ENCODE measurements at places on chromosomes 3 and 15.

DNA sequence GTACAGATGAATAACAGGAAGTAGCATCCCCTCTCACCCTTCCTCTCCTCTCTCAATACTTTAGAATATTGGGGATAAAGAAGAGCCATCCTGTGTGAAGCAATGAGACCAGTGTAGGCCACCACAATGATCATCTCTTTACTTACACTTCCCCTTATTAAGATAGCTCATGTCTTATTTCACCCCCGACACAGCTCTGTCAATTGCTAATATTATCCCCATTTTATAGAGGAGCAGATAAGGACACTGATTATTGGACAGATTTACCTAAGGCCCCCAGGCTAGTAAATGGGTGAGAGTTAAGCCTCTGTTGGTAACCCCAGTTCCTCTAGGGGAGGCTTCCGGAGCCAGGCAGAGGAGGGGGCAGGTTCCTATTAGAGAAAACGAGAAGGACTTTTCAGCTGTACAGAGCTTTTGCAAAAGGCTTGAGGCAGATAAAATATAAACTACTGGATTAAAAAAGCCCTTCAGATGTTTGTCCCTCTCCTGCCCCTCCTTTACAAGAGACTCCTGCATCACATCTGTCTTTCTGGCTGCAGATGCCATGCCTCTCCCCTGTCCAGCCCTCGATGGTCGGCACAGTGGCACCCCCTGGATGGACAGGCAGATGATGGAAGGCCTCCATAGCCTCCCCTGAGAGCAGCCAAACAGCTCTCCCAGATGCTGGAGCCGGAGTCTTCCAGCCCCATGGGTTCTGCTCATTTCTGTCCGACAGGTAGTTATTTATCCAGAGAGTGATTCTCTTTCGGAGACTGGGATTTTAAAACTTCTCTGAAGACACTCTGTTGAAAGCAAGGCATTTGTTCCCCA, 49.4 kb upstream of the LCTL start:
- no peak for DNase-seq

DNA sequence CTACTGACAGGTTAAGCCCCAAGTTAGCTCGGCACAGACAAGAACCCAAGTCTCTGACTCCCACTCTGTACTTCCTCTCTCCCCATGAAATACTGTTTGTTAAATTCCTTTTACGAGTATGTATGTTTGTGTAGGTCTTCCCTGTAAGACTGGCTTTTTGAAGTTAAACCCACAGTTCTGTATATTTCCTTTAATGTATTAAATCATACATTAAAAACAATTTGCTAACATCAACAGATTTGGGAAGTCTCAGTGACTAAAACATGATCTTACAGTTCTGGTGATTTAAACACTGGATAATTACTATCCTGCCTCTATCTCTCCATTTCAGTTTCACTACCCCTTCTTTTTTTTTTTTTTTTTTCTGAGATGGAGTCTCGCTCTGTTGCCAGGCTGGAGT, 4.4 kb downstream of the CMTM6 start:
- DNase-seq = no peak

DNA sequence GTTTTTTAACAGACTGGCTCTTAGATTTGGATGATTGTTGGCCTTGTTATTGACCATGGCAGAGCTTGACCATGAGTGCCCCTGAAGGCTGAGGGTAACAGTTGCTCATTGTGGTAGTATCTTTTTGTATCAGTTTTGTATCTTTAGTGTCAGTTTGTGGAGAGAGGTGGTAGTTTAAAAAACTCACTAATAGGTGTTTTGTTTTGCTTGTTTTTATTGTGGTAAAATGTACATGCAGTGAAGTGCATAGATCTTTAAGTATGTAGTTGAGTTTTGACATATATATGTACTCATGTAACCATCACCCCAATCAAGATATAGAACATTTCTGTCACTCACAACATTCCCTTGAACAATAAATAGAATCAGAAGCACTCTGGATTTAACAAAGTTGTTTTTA, 9.8 kb downstream of the GMPS start:
- DNase-seq = no peak

DNA sequence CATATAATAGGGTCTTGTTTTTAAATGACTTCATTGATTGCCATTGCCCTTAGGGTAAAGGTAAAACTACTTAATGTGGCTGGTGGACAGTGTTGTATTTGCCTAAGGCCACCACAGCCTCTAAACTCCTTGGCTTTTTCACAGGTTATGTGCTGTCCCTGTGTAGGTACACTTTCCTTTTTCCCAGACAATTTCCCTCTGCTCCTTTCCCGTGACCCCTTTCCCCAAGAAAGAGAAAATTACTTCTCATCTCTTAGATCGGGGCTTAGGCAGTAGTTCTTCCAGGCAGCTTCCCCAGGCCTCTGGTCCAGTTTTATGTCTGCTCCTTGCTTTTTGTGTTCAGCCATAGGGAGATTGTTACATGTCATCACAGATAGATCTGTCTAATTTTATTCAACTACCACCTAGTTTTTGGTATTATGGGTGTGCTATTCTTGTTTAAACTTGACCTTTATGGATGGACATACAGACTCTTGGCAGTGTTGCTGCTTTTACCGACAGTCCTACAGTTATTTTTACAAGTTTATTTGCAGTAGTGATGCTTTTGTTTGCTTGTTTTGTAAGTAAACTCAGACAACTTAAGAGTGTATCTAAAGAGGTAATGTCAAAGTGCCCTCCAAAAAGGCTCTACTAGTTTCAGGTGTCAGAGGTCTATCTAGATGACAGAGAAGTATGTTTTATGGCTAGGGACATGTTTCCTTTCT, 20.5 kb upstream of the SCAANT1 start:
- DNase-seq = no peak

DNA sequence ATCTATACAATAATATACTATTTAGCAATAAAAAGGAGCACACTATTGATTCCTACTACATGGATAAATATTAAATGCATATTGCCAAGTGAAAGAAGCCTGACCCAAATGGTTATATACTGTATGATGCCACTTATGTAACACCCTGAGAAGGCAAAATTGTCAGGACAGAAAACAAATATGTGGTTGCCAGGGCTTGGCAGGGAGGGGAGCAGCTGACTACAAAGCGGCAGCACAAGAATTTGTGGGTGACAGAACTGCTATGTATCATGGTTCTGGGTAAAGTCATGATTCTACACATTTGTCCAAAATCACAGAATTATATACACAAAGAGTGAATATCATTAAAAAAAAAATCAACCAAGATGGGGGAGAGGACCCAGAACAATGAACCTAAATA, 22.5 kb downstream of the TBC1D2B start:
- no peak for DNase-seq

GRCh38 chr15:43441316-43441715, 51.6 kb downstream of the TP53BP1 start:
- no peak for DNase-seq

DNA sequence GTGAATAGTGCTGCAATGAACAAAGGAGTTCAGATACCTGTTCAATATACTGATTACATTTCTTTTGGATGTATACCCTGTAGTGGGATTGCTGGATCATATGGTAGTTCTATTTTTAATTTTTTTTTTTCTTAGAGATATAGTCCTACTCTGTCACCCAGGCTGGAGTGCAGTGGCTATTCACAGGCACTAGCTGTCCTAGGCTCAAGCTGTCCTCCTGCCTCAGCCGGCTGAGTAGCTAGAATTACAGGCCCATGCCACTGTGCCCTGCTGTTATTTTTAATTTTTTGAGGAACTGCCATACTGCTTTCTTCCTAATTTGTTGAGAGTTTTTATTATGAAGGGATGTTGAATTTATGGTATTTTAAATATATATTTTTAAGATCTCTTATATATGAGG, 23.0 kb upstream of the CACNA2D3 start:
- no peak for DNase-seq

GRCh38 chr15:59611276-59612260, at the start of gene GCNT3:
Gene GCNT3, plus strand, starts transcription at chr15:59611783. Its CDS starts 6,456 bp downstream, at chr15:59618239.
- DNase-seq = no peak

GRCh38 chr3:27319847-27320526, 49.2 kb downstream of the NEK10 start:
- DNase-seq = no peak

GRCh38 chr3:87209111-87209510, 18.0 kb upstream of the CHMP2B start:
- no peak for DNase-seq

DNA sequence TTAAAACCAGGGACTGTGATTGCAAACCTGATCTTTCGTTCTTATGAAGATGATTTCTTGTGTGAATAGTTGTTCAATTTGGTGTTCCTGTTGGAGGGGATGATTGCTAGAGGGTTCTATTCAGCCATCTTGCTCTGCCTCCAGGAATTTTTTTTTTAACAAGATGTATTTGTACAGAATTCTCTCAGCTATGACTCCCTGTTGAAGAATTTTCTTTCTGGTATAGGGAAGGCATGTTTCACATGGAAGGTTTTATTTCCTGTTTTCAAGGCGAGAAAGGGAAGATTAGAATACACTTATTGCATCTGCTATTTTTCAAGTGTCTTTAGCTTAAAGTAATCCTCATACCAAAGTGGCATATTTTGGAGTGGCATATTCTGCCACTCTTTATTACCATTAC, 5.6 kb upstream of the LRRC34 start:
- DNase-seq = no peak

DNA sequence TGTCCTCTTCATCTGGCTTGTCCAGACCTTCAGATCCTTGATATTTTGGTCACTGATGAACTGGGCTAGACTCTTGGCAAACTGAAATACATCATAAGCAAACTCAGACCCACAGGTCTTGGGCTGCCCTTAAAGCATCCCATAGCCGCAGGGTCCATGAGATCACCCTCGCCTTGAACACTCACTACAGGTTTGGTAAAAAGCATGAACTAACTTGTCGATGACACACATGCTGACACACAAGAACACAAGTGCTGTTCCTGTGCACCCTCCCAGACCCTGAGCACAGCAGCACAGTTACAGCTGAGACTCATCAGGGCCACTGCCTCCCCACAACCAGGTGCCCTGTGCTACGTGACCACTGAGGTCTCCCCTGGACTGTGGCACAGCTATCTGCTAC, 21.0 kb downstream of the PFKFB4 start:
- DNase-seq = no peak

- DNase-seq = no peak
Observed at GRCh38 chr3:8888301-8888915, 74.9 kb downstream of the RAD18 start.

DNA sequence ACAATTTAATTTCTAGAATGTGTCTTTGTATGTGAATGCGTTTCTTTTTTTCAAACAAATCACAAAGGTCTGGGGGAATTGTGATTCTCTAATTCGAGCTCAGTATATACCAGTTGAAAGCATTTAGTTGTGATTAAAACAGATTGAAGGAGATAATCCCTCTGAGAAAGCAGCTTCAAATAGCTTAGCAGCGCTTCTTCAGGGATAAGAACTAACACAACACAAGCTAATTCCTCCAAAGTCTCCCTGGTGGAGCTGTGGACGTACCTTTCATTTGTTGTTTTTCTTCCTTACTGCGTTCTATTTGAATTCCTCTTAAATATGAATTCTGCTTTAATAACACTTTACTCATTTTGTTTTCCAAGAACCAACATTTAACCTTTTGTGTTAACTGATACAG, 286.7 kb downstream of the ROBO2 start:
- no peak for DNase-seq

GRCh38 chr3:61858054-61858453, 296.7 kb downstream of the PTPRG start:
- DNase-seq = no peak

GRCh38 chr15:51647128-51647562, 24.6 kb upstream of the DMXL2 start:
- DNase-seq = no peak

- DNase-seq = no peak
Observed at GRCh38 chr15:39000008-39000734, 435.6 kb upstream of the RASGRP1 start.

DNA sequence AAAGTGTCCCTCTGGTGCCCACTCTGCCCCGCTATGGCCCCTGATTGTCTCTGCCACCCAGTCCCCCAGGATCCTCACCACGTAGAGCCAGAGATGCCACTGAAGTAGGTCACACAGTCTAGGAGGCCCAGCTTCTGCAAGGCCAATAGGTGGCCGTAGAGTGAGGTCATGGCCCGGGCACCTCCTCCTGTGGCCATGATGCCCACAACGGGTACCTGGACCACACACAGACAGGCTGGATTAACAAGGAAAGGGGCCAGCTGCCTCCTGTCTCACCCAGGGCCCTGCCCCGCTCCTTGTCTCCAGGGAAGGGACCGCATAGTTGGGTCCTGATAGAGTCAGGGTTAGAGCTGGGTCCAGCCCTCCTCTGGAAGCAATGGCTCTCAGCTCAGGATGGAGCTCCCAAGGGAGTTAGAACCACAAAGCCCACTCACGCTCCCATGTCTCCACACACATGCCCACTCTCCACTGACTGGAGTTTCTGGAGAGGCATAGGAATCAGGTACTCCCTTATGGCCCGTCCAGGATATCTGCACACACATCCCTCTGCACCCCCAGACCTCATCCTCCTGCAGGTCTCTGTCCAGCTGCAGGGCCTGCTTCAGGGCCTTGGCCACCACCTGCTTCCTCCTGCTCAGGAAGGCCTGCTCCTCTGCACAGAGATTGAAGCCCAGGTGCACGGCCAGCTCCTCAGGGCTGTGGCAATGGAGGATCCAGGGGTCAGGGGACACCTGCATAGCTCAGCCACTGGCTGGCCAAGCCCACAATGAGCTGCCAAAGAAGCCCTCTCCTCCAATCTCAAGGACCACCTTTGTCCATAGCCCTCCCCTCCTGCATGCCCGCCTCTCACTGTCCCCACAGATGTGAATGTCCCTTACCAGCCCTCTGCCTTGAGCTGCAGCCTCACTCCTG, 13.2 kb downstream of the PLA2G4D start:
- DNase-seq = no peak

DNA sequence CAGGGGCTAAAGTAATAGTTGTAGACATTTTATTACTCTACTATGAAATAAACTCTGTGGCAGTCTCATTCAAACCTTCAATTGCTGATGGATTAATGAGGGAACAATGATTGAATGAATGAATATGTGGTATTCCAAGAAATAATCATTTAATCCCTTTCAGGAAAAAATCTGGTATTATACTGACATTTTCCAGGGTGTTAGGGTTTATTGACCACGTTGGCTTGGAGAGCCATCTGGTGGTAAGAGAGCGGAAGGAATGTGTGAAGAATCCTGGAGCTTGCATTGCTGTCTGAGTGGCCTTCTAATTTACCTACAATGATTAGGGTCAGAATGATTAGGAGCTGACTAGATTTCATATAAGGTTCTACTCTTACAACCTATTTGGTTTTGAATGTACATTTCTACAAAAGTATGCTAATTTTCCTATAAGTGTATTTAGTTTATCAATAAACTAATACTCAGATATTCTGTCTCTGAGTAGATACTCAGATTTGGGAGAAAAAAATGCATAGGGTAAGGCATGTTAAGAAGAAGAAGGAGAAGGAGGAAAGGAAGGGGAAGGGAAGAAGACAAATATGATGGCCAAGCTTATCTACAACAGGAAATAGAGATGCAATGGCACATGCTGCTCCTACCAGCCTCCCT, 249.9 kb downstream of the ROBO1 start:
- DNase-seq = no peak

GRCh38 chr3:71949442-71949841, 164.5 kb upstream of the PROK2 start:
- DNase-seq = no peak

GRCh38 chr3:172562871-172563865, 39.9 kb upstream of the TNFSF10 start:
- no peak for DNase-seq
